GM12891 (cell line): ENCODE measurements at places on chromosomes 6 and 20.

GRCh38 chr20:25529295-25529951 is 55.9 kb downstream of the NINL start:
- no peak for DNase-seq

GRCh38 chr6:101266063-101266462 is 127.4 kb upstream of the GRIK2 start:
- no peak for DNase-seq

- DNase-seq: no peak
Observed at GRCh38 chr6:140956571-140957369, 1176.0 kb upstream of the GJE1 start.

DNA sequence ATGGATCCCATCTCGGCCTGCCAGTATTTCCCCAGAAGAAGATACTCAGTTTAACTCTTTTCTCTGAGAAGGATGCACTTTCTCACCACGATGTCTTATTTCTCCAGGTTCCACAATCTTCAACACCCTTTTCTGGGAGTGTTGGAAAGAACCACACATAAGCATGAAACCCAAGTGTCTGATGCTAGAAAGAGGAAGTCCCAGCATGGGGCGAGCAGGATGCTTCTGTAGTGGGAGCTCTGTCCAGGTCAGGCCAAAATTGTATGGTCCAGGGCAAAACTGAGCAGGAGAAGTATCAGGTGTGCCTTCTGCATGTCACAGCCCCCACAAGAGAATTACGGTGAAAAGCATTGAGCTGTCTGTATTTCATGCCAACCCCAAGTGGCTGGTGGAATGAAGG is 11.0 kb downstream of the TREM1 start:
- DNase-seq: no peak

- DNase-seq: no peak
Observed at GRCh38 chr20:57869291-57869950, 159.6 kb upstream of the PMEPA1 start.

GRCh38 chr20:6663751-6664388 is 103.6 kb upstream of the BMP2 start:
- DNase-seq: no peak

GRCh38 chr6:35185302-35185681 is 28.5 kb upstream of the SCUBE3 start:
- DNase-seq: no peak

GRCh38 chr20:5835871-5836270 is 85.7 kb downstream of the SHLD1 start:
- DNase-seq: no peak

GRCh38 chr6:28929887-28930620 is 6.3 kb upstream of the TRIM27 start:
- DNase-seq: no peak
